ENCODE measurements at places on chromosomes 3 and 15.

DNA sequence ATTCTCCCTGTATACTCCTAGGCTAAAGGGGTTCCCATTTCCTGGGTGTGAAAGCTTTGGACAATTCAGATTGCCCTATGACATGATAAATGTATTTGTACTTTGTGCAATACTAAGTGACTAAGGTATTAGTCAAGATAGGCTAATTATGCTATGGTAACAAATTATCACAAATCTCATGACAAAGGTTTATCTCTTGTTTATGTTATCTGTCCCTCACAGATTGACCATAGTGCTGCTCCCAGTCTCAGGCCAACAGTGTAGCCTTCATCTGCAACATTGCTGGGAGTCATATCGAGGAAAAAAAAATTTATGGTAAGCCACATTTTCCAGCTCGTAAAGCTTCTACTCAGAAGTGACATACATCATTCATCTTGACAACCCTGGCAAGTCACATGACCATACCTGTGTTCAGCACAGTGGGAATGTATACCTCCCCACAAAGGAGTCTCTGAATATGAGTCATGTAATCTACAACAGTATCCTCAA lies 346.2 kb downstream of the IGSF11 start:
- no peak for DNase-seq

GRCh38 chr3:66475386-66476020 lies 25.3 kb downstream of the LRIG1 start:
- no peak for DNase-seq

DNA sequence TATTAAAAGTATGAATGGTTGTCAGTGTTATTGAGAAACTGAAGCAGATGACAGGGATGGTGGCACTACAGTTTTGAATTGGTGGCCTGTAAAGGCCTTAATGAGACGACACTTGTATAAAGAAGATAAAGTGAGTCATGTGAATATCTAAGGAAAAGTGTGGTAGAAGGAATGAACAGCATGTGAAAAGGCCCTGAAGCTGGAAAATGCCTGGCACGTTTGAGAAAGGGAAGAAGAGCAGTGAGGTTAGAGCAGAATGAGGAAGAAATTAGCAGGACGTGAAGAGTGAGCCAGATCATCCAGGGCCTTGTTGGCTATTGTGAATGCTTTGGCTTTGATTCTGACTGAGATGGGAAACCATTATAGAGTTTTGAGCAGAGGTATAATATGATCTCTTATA lies 387.6 kb upstream of the DPH6 start:
- DNase-seq = no peak

GRCh38 chr3:185582871-185583270 lies 3.2 kb upstream of the SENP2 start:
- no peak for DNase-seq

GRCh38 chr3:112078125-112079083 lies 7.8 kb upstream of the C3orf52 start:
- DNase-seq = no peak

GRCh38 chr15:100968050-100968966 lies 49.2 kb downstream of the LRRK1 start:
- no peak for DNase-seq

- no peak for DNase-seq
Observed at GRCh38 chr3:194817936-194818335, 132.3 kb downstream of the FAM43A start.

GRCh38 chr15:98754657-98755022 lies 106.3 kb downstream of the IGF1R start:
- DNase-seq = no peak

- DNase-seq = no peak
Observed at GRCh38 chr15:86014016-86014415, 65.7 kb upstream of the AGBL1 start.

DNA sequence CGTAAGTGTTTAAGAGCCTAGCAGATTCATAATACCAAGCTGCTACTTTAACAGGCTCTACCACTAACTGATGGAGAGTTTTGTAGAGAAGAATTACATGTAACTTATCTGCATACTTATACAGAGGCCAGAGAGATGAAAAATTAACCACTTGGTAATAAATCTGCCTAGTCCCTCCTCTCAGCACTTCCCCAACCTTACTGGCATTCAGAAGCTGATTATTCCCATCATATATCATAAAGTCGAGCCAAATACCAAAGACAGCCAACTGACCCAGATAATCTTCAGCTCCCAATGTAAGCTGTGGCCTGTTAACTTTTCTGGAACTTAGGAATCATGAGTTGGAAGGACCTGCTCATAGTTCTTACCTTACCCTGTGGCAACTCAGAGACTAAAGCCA lies 25.5 kb upstream of the CSPG5 start:
- DNase-seq = no peak

DNA sequence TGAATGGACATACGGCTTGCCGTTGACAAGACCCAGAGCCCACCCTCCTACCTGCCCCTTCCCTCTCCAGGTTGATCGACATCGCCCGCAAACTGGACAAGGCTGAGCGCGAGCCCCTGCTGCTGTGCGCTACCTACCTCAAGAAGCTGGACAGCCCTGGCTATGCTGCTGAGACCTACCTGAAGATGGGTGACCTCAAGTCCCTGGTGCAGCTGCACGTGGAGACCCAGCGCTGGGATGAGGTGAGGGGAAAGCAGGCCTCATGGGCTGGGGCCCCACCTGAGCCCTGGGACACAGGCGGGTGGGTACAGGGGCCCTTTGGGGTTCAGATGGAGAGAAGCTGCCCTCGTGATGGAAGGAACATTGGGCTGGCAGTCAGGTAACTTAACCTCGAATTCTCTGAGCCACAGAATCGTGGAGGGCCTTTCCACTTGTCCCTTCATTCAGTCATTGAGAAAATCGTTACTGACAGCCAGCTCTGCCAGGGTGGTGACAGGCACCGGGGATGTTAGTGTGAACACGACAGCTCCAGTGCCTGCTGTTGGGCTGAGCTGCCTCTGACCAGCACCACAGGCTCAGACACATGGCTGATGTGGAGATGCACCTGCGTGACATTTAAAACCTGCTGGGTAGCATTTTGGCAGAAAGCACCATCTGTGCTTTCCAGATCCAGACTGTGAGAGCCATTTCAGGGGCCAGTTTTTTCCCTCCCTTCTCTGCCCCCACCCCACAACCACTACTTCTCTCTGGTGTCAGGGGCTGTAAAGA lies 25.6 kb upstream of the RHO start:
- DNase-seq = no peak

- DNase-seq = no peak
Observed at GRCh38 chr3:55742832-55743136, 255.7 kb upstream of the WNT5A start.

GRCh38 chr3:160564258-160564911 lies 986 bp downstream of the KPNA4 start:
- DNase-seq = peak; percentile 38

DNA sequence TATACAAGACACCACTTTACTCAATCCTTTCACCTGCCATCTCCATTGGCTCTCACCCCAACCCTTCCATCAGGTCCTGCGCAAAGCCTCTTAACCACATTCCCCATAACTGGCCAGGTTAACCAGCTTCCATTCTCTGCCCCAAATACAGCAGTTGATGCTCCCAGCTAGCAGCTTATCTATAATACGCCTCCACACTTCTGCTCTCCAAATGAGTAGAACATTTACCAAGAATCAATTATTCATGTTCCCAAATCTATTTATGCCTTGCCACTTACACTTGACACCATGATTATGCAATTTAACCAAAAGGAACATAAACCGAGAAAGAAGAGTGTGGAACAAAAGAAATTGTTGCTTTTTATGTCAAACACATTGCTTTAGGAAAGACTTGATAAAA lies 103.7 kb upstream of the TPM1 start:
- no peak for DNase-seq

- DNase-seq = peak; percentile 66
Observed at GRCh38 chr3:186705882-186706780, 11.0 kb upstream of the KNG1 start.

- DNase-seq = peak; percentile 48
Observed at GRCh38 chr3:107525644-107526305, 3.0 kb downstream of the BBX start.

DNA sequence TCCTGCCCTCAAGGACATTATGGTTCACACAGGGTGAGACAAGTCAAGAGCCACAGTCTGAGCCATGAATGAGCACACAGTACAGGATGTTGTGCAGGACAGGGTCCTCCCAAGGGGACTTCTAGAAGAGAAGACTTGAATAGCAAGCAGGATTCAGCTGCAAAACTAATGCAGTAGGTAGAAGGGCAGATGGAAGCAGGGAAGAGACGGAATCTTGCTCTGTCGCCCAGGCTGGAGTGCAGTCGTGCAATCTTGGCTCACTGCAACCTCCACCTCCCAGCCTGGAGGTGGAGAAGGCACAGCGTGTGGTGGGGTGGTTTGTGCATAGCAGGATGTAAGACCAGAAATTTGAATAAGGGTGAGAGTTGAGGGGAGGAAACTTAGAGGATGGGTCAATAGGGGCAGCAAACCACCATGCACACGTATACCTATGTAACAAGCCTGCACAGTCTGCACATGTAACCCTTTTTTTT lies 8.0 kb downstream of the BCL2L10 start:
- DNase-seq = no peak
